ENCODE measurements at places on chromosomes 12 and 14.

DNA sequence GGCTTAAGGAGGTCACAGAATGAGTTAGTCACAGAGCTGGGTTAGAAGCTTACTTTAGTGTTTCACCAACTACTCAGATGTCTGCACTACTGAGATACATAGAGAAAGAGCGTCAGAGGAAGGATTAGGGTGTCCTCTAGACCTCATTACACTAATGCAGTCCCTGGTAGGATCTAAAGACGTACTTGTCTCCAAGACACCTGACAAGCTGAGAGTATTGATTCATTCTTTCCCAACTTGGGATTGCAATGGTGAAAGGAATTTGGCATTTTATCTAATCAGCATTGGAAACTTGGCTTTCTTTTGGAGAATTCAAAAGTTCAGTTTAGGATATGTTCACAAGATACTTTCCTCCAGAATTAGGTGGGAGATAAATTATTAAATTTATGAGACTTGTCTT is 402.1 kb downstream of the ZFP36L1 start:
- no peak for DNase-seq

DNA sequence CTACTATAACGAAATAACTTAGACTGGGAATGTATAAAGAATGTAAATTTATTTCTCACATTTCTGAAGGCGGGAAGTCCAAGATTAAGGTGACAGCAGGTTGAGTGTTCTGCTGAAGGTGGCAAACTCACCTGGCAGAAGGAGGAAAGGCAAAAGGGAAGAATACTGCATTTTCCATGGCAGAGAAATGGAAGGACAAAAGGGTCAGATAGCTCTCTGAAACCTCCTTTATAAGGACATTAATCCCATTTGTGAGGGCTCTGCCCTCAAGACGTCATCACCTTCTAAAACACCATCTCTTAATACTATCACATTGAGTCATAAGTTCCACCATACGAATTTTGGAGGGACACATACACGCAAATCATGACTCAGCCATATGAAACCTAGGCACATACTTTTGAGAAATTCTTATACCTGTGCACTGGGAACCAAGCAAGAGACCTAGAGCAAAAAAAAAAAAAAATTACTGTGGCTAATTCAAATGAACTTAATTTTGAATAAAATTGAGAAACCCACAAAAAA is 1669.3 kb upstream of the FLRT2 start:
- DNase-seq: no peak

DNA sequence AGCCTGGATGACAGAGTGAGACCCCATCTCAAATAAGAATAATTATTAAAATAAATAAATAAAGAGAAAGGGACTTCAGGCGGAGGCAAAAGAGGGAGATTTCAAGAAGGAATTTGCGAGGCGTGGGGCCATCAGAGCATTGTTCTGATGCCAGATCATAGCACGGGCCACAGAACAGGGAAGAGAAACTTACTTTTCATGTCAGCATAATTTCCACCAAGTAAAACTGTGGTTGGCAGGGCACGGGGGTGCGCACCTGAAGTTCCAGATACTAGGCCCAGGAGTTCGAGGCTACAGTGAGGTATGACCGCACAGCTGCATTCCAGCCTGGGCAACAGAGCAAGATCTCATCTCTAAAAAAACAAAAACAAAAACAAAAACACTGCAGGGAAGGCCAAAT is 11.0 kb upstream of the PLBD1 start:
- no peak for DNase-seq

- no peak for DNase-seq
Observed at GRCh38 chr12:82937151-82937550, 250.4 kb downstream of the TMTC2 start.

- DNase-seq: no peak
Observed at GRCh38 chr12:67797185-67797741, 148.7 kb downstream of the DYRK2 start.

DNA sequence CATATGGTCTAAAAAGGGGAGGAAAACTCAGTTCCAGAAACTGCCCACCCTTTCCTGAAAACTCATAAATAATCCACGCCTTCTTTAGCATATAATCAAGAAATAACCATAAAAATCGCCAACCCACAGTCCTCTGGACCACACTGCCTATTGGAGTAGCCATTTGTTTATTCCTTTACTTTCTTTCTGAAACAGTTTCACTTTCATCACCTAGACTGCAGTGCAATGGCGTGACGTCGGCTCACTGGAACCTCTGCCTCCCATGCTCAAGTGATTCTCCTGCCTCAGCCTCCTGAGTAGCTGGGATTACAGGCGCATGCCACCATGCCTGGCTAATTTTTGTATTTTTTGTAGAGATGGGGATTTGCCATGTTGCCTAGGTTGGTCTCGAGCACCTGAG is 44.2 kb downstream of the CLMN start:
- no peak for DNase-seq

- DNase-seq: no peak
Observed at GRCh38 chr12:49086116-49086515, 8.5 kb downstream of the DHH start.

GRCh38 chr14:72818998-72819397 is 74.9 kb downstream of the DPF3 start:
- no peak for DNase-seq

GRCh38 chr12:132286912-132287311 is 42.5 kb downstream of the GALNT9 start:
- no peak for DNase-seq

- no peak for DNase-seq
Observed at GRCh38 chr14:24172261-24172860, 481 bp downstream of the REC8 start.

DNA sequence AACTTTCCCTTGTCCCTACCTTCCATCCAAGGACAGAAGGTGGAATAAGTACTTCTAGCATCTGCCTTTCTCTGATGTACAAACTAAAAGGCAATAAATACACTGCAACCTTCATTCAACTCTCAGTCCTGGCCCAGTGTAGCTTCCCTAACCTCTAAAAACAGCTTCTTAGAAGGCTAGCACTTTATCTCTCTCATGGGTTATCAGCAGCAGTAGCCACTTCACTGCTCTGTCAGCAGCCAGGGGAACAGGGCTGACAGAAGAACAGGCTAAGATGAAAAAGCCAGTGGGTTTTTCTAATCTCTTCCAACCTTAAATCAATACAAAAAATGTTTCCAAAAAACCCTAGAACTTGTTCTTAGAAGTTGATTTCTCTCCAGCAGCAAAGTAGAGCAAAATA is 13.2 kb downstream of the BAZ2A start:
- DNase-seq: no peak

DNA sequence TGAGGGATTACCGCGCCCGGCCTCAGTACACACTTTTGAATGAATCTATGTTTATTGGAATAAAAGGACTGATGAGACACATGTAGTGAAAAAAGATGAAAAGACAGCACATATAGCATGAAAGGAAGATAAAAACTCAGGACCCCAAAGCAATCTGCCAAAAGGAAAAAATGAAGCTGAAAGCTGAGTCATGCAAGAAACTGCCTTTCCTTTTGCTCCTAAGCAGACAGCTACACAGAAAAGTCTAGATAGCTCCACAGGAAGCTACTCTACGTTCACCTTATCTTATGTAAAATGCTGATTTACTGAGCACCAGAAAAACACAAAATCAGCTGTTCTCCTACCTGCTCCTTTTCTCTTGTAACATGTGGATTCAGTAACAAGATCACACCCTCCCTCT is 128.4 kb downstream of the NTF3 start:
- DNase-seq: no peak

DNA sequence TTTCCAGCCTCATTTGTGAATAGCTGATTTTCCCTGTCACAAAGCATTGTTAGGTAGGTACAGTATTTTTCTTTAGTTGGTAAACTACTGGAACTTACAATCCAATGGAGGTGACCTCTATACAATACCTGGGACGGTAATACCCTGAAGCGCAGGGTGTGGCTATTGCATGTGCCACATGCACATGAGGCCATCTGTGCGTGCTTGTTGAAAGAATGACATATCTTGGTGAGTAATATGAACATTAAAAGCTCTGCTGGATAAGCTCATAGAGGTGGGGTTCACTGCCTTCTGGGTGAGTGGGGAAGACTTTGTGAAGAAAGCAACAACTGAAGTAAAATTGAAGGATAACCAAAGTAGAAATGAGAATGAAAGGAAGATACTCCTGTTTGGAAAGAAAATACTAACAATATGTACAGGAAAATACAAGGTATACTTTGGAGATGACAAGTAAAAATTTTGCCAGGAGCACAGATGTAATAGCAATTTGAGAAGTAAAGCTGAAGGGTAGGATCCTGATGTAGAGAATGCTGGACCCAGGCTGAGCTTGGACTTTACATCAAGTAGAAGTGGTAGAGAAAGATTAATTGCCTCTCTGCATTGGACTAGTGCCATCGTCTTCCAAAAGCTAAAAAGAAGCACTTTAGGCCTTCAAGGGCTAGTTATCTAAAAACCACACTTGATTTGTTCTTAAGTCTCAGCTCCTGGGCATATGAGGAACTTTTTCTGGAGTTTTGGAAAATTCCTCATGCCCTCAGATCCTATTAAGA is 97.1 kb downstream of the SLC38A6 start:
- no peak for DNase-seq

- DNase-seq: no peak
Observed at GRCh38 chr14:38737686-38738407, 365.2 kb downstream of the SEC23A start.

DNA sequence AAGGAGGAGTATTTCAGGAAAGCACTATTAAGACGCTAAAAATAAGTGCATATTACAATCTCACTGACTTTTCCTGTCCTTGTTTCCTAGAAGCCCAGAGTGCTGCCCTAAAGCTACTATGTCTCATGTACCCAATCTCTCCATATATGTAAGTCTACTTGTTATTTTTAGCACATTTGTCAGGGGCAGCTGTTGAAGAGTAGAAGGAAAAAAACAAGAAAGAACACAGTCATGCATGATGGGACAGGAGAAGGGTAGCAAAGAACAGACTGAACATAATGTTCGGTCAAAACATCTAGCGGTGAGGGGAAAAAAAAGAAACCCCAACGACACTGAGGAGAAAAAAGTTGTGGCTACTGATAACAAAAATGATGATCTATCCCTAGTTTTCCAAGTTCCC is 14.3 kb downstream of the YBX3 start:
- DNase-seq: no peak

- no peak for DNase-seq
Observed at GRCh38 chr14:50113381-50114035, 2.9 kb downstream of the VCPKMT start.

GRCh38 chr14:30982533-30982932 is 42.9 kb upstream of the AP4S1 start:
- DNase-seq: no peak

DNA sequence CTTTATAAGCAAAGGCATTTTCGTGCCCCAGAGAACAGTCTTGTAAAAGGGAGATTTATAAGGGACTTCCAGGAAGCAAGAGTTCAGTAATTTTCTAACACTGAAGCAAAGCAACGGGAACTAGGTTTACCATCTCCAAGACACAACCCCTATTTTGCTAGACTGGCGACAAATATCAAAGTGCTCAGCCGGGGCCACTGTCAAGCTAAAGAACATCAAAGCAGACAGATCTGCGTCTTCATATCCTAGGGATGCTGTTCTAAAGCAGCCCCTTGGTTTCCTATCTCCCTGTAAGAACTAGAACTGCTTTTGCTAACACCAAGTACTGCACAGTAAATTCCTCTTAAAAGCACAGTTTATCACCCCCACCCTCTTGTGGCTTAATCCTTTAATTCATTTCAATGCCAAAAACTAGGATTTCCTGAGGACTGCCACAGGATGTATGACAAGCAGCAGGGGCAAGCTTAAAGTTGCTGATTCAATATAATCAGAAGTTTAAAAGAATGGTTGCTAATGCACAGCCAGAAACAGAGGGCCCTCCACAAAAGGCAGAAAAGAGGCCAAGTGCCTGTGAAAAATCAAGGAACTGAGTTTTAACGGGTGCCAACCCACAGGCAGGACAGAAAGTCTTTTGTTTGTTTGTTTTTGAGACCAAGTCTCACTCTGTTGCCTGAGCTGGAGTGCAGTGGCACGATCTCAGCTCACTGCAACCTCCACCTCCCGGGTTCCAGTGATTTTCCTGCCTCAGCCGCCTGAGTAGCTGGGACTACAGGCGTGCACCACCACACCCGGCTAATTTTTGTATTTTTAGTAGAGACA is 44.0 kb upstream of the ISM2 start:
- DNase-seq: no peak

- DNase-seq: no peak
Observed at GRCh38 chr14:71011479-71011878, 104.2 kb downstream of the PCNX1 start.

DNA sequence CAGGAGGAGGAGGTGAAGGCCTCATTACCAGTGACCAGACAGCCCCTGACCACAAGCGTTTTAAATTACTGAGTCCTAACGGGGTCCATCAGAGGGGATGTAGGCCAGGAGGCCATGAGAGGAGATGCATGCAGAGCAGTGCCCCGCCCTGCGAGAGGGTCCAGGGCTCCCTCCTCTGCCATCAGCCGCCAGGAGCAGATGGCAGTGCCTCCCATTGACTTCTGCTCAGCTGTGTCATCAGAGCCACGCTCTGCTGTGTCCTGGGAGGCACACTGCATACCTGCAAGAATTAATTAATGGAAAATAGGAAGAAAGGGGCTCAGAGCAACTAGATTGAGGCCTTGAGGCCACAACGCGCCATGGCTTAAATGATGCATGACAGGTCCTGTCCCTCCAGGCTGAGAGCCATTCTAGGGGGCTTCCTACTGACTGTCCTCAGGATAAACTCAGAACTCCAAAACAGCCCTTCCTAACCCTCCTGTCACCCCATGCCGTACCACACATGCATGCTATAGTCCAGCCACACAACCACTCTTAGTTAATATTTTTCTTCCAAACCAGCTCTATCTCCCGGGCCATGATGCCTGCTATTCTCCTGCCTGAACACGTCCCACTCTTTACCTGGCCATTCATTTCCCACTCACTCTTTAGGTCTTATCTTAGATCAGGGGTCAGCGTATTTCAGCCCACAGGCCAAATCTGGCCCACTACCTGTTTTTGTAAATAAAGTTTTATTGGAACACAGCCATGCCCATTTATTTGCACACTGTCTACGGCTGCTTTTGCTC is 235.8 kb downstream of the KSR2 start:
- DNase-seq: no peak

DNA sequence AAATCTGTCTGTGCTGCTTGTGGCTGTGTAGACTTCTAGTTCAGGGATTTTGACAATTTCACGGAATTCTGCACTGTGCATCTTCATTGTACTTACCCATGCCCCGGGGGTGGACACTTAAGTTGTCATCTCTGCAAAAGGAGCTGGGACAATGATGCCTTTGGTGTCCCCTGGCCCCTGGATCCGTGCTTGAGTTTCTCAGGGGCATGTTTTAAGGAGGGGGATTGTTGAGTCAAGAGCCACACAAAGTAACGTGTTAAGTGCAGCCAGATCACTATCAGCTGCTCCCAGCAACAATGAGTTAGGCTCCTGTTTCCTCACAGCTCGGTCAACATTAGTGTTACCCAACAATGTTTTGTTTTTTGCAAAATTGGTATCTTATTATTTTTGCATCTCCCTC is 305.0 kb upstream of the DIO3 start:
- no peak for DNase-seq
